Activated T-helper 9 cell treated with anti-CD3 and anti-CD28 coated beads, Interleukin-2, amount 50 U/mL, for 16 hours (primary cell): ENCODE measurements at places on chromosomes 7 and 10.
A peak's percentile ranks its signal among the peaks of the same experiment; 100 is the strongest.

DNA sequence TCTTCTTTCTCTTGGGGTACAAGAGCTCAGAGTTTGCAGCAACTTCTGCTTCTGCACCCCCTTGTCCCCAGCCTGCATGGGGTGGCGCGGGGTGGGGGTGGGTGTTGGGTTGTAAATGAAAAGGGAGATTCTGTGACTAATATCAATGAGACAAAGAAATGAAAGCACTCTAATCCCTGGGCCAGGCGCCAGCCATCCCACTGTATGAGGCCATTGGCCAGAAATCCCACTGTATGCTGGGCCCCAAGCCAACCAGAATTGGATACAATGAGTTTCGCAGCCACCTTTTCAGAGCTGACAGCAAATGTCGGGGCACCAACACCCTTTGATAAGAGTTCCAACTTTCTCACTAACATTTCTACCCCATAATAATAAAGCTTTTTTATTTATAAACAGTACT is 10.9 kb upstream of the PTN start:
- DNase-seq, result no peak

- DNase-seq, result no peak
These were observed 238.7 kb downstream of the THSD7A start for GRCh38 chr7:11593322-11593721.

DNA sequence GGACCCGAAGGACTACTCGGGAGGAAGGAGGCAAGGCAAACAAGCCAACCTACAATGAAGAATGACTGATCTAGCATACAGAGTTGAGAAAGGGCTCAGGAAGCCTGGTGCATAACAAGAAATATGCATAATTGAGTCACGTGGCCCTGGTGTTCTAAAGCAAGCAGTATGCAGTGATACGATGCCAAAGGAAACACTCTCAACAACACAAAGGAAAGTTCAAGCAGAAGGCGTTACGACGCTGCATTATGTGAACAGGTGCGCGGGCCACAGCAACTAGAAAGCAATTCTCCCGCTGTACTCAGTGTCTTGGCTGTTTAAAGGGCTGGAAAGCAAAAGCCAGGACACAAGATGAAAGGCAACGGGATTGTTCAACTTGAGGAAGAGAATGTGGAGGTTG is 100.8 kb downstream of the PRTFDC1 start:
- no peak for DNase-seq

DNA sequence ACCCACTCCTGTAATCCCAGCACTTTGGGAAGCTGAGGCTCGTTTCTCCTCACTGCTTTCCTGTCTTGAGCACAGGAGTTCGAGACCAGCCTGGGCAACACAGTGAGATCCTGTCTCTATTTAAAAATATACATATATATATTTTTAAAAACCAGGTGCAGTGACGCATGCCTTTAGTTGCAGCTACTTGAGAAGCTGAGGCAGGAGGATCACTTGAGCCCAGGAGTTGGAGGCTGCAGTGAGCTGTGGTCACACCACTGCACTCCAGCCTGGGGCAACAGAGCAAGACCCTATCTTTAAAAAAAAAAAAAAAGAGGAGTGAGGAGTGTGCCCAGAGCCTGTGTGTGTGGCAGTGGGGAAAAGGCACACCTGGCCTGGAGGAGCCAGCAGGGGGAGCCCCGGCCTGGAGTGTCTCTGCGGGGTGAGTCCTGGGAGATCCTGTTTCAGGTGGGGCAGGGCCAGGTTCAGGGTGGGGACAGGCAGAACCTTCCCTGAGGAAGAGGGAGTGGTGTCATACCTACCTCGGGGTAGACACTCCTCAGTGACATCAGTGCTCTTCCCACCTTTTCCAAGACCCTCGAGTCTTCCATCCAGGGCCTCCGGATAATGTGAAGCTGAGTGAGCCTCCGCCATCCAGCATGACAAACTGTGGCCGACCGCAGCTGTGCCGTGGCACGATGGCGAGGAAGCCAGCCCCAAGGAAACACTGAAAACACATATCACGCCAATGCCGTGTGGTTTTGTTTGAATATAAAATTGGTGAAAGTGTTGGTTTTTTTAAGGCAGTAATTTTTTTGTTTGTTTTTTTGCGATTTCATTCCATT is 9.0 kb upstream of the ARPC1B start:
- peak; percentile 53 for DNase-seq

DNA sequence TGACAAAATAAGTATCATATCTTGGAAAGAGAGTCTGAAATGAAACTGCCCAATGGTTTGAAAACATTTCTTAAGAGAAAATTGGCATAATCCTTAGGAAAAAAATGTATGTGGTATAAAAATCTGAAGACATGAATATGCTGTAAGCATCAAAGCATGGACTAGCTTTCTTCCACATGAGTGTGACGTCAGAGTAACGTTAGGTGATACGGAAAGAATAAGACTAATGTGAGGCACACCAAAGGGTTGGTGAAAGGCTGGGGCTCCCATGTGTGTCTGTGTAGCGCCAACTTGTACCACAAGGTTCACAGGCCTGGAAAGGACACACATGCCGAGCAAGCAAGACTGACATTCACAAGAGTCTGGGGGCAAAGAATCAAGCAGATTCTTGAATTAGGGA is 238.1 kb upstream of the GLI3 start:
- DNase-seq, result no peak

DNA sequence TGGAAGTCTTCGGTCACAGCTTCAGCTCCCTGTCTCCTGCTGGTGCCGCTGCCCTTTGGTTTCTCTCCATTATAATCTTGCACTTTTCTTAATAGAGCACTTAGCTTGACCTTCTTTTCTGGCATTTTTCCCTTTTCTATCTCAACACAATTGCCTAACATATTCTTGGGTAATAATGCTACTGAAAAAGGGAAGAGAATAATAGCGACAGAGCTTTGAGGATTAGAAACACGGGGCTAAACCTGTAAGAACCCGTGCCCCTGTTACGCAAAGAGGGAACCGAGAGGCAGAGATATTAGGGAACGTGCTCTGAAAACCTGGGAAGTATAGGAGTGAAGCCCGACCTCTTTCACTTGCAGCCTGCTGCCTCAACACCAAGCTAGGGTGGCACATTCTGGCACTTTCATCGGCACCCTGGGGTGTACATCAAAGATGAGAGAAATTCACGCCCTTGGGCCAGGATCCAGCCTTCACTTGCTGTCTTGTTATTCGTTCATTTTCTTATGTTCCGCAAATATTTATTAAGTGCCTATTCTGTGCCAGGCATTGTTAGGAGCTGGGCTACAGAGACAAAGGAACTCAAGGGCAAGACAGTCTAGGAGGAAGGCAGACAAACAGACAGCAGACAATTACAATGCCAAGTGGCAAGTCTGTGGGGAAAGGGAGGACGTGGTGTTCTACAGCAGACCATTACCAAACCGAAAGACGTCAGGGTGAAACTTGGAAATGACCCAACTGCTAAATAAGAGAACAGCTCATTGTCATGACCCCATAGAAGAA is 33.0 kb upstream of the GALNTL5 start:
- no peak for DNase-seq

DNA sequence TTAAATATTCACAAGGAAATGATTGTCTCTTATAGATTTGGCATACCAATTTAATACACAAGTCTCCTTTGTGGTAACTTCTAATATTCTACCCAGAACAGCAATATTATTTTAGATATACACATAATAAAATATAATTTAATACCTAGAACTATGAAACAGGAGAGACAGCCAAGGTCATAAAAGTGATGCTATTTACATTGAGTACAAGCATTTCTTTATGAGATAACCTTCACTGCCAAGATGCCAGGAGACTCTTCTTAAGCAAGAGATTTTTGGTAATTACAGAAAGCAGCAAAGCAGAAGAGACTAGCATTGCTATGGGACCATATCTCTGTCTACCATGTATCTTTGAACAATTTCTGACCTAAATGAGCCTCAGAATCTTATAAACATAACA is 764.6 kb upstream of the GHITM start:
- no peak for DNase-seq

- no peak for DNase-seq
These were observed 80.7 kb upstream of the KIAA1217 start for GRCh38 chr10:24128066-24128730.

DNA sequence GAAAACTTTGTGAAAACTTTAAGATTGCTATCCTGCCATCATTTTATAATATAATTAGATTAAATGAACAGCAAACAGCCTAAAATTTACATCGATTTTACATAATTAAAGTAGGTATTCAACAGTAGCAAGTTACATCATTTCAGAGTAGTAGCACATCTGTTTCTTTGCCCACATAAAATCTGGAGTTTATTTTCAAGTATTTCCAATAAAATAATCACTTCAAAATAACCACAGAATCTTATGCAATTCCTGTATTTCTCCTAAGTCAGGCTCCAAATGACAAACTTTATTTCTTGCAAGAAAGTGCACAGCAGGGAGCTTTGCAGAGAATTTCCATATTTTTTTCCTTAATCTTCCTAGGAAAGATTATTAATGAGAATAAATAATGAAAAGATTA is 82.6 kb downstream of the CUBN start:
- no peak for DNase-seq

GRCh38 chr7:68376131-68376661 is 1222.1 kb upstream of the AUTS2 start:
- no peak for DNase-seq

- DNase-seq, result no peak
These were observed 1.3 kb downstream of the GUSB start for GRCh38 chr7:65980478-65981250.

DNA sequence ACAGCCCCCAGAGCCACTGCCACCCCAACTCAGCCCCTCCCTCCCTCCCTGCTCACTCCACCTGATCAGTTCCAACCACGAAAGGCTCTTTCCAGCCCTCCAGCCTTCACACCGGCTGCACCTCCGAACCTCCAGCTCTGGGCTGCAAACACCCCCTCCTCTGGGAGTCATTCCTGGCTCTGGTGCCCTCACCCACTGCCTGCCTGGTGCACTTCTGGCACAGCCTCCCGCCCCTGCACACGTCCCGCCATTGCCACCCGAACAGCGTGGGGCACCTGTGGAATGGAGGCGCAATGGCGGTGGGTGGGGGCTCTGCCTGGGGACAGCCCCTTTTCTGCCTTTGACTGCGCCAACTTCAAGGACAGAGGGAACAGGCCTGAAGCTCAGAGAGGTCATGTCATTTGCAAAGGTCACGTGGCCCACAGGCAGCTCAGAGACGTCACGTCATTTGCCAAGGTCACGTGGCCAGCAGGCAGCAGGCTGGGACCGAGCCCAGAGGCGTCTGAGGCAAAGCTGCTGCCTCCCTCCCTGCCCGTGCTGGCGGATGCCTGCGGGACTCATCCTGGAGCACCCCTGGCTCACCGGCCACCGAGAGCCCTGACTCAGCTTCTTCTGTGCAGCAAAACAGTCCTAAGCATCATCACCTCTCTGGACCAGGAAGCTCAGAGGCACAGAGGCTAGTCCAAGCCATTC is 76.0 kb upstream of the DNAAF5 start:
- no peak for DNase-seq

- DNase-seq, result no peak
These were observed 3.5 kb upstream of the GNGT1 start for GRCh38 chr7:93902777-93903423.

DNA sequence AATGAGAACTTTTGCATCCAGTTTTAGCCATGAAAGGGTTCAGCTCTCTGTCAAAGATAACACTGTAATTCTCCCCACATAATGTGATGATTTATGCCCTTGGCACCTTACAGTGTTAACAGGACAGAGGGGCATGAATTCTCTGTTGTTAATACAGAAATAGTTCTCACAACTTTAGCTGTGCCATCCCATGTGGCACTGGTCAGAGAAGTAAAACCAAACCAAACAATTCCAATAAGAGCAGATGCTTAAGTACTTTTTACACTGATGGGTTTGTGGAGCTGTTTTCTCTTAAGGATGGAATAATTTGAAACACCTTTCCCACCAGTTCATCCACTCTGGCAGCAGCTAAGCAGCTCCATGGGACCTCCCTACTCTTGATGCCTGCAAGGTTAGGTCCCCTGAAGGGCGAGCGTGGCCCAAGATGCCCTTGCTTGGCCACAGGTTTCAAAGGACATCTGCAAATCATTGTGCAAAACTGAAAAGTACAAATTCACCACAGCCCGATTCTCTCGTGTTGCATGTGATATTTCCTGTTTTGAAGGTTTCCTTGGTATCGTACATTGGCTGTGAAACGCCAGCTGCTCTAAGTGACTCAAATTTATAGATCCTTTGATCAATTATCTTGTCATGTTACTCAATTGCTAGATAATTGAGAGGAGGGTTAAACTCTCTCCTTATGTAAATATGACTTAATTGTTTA is 82.5 kb upstream of the CREB5 start:
- DNase-seq, result no peak

DNA sequence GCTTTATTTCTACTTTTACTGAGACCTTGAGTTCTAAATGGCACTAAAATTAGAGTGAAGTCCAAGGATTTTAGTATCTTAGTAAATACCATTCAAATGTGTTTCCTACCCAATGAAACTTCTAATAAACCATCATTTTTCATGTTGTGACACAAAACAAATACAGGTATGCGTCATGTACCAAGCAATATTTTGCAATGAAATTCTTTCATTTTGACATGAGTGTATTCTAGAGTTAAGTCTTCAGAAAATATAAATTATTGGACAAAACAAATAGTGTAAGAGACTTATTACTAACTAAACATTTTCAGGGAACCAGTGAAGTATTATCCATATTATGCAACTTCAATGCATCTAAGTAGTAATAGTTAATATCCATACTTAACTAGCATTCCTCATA is 16.5 kb downstream of the HGF start:
- no peak for DNase-seq

DNA sequence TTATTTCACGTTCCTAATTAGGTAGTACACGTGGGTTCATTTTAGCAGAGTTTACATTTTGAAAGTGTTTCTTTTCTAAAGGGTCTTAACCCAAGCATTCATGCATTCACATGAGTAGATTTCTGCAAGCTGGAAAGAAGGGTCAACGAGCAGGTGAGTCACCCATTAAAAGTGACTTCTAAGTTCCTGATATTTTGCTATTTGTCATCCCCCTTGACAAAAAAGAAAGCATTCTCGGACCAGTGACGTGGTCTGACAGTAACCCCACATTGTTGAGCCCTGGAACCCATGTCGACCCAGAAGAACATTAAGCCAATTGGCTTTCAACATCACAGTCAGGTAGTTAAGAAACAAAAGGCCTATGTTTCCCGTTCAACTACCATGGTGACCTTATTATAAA is 49.6 kb downstream of the ABCB5 start:
- no peak for DNase-seq

DNA sequence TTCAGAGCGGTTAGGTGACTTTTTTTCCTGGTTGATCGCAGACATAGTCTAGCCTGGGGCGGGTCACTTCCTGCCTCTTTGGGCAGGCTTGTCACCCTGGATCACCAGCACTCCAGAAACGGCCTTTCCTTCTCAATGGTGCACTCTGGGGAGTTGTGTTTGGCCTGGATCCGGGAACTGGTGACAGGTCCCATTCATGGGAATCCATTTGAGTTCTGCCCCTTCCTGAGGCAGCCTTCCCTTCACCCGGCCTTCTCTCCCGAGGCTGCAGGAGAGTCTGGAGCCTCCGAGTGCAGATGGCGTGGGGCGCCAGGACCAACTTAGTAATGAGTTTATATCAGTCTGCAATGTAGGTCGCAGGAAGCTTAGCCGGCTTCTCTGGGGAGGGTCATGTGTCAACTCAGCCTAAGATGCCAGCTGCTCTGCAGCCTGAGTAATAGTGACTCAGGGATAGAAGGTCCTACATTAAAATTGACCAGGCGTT is 54.2 kb downstream of the TACR2 start:
- no peak for DNase-seq
